Neural progenitor cell (in vitro differentiated cells): ENCODE measurements at places on chromosomes 6 and 20.

GRCh38 chr6:132341646-132342045 is 59.6 kb downstream of the MOXD1 start:
- DNase-seq: no peak

DNA sequence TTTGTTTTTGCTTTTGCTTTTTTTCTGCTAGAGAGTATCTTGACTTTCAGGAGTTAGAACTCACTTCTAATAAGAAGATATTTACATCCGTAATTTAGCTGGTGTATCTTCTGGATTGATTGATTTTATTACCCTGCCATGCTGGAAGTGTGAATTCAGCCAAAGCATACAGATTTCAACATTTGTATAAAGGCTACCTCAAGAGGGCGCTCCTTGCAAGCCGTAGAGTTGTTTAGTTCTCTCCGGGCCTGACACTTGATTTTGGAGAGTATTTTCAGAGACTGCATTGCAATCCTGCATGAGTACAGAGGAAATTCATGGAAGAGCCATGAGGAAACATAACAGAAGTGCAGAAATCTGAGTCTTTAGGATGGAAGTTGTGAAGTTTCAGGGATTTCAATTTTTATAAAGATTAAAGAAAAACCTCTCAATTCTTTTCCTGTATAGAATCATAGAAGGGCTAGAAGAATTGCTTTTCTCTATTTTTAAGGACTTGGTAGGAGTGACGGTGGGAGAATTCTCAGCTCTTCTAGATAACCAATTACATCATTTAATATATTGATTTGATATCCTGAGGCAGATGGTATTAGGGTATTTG is 66.7 kb upstream of the TIAM2 start:
- peak; percentile 87 for DNase-seq

DNA sequence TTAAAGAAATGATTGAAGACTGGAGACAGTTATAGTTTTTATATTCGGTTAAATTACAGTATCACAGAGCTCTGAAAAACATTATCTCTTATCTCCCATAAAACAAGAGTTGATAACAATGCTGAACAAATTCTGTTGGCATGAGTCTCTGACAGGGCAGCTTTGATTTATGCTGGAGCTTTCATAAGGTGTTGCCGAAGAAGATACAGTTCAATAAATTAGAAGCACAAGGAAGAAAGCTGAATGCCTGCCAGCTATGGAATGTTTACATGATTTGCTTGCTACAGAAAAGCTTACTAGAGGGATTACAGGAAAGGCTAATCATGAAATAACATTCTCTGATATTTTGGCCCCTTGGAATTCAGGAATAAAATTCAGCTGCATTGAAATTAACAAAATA is 431.9 kb upstream of the GJE1 start:
- no peak for DNase-seq

DNA sequence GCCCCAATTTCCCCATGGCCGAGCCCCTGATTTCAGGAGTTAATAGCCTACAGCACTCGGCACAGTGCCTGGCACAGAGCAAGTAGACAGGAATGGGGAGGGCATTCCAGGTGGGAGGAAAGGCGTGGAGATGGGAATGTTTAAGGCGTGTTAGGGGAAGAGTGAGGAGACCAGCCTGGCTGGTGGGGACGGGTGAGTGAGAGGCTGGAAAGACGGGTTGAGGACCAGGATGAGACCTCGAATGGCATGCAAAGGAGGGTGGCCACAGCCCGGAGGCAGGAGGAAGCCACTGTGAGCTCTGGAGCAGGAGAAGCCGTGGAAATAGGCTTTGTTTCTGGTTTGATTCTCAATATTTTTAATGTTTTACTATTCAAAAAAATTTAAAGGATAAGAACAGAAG is 49.5 kb downstream of the CEBPB start:
- no peak for DNase-seq

DNA sequence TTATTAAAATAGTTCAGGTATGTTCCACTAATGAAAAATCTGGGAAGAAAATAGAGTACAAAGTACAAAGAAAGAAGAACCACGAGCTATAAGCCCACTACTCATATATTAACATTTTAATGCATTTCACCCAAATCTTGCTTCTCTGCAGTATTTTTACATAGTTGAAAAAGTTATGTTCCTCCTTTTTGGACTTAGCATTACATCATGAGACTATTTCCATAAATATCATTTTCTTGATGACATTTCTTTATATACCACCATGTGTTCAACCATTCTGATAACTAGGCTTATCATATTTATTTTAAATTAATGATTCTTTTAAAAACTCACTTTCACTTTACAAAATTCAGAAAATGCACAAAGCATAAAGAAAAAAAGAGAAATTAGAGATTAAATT is 3.0 kb downstream of the IPCEF1 start:
- DNase-seq: no peak

- DNase-seq: no peak
Measured at GRCh38 chr6:10962673-10963072, 75.8 kb downstream of the SYCP2L start.

- DNase-seq: no peak
Measured at GRCh38 chr6:72832271-72832670, 210.4 kb downstream of the KCNQ5 start.

DNA sequence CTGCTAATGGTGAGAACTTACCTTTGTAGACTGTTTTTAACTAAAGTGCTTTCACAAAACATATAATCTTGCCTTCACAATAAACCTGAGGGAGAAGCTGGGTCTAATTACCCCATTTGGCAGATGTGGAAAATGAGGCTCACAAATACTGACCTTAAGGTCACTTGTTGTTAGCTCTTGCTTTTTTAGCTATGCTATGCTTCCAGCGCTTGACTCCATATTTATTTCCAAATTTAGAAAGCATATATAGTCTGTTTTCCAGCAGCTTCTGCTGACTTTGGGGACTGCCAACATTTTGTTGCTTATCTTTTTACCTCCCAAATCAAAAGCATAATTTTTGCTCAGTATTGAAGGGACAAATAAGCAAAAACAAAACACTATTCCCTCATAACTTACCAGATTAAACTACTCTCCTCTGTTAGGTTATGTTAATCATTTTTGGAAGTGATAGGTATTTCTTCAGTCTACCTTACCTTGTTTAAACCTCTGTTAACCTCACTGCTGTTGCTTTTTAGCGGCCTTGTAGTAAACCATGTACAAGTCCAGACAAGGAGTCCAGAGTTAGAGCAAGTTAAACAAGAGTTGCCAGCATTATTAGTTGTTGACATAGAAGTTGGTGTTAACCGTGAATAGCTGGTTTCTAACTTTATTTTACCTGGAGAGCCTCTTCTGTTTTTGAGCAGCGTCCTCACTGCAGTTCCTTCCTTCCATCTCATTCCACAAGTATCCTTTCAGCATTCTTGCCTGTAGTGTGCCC is 4.9 kb upstream of the BTBD3 start:
- DNase-seq: no peak

DNA sequence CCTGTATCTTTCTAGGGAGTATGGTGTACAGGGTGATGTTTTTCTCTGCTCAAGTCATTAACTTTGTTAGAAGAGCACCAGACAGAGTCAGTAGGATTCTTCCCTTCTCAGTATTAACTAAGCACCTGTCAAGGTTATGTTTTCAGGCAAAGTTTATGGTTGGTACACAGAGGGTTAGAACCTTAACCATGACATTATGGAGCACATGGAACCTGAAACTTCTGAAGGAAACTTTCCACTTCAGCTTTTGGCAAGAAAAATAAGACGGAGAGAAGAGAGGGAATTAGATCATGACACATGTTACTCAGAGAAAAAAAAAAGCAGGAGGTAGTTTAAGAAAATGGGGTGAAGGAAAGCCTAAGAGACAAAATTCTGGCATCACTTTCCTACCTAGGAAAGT is 112.9 kb upstream of the PDE7B start:
- no peak for DNase-seq

GRCh38 chr6:154868143-154868594 is 126.9 kb upstream of the TIAM2 start:
- peak; percentile 78 for DNase-seq

- no peak for DNase-seq
Measured at GRCh38 chr6:6972456-6972855, 135.3 kb upstream of the RREB1 start.

GRCh38 chr6:163166507-163166906 is 248.0 kb upstream of the QKI start:
- no peak for DNase-seq

GRCh38 chr6:21731411-21732031 is 138.0 kb downstream of the SOX4 start:
- no peak for DNase-seq

DNA sequence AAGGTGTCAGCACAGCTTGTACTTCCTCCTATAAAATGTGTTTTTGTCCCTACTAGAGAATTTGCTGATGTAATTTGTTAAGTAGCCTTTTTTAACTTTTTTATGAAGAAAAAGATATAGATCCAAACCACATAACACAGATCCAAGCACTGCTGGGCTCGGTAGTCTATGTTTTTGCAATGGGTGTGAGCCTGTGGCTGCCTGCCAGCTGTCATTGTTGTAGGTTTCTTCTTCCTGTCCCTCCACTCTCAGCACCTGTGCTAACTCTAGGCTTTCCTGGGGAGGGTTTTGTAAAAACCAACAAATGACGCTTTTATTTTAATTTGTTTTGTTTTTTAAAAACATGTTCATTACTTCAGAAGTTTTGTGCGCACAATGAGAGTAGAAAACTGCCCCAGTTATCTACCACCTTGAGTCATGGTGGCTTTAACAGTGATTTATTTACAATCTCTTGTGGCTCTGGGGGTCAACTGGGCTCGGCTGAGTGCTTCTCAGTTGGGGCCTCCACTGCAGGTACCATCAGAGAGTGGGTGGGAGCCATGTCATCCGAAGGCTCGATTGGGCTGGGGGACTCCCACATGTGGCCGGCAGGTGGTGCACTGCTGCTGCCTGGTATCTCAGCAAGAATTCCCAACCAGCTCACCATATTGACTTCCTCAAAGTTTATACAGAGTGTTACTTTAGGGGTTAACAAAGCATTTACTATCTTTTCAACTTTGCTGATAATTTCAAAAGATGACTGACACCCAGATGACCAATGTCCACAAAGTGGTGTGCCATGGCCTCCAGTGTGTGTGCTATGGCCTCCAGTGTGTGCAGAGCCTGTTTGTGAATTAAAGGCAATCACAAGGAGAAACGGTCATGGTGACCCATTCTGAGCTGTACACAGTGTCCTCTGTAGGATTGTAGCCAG is 3.0 kb upstream of the CCR6 start:
- DNase-seq: no peak

- DNase-seq: no peak
Measured at GRCh38 chr20:14412065-14412681, 74.8 kb upstream of the FLRT3 start.

- DNase-seq: no peak
Measured at GRCh38 chr6:95529762-95530161, 47.6 kb upstream of the MANEA start.

DNA sequence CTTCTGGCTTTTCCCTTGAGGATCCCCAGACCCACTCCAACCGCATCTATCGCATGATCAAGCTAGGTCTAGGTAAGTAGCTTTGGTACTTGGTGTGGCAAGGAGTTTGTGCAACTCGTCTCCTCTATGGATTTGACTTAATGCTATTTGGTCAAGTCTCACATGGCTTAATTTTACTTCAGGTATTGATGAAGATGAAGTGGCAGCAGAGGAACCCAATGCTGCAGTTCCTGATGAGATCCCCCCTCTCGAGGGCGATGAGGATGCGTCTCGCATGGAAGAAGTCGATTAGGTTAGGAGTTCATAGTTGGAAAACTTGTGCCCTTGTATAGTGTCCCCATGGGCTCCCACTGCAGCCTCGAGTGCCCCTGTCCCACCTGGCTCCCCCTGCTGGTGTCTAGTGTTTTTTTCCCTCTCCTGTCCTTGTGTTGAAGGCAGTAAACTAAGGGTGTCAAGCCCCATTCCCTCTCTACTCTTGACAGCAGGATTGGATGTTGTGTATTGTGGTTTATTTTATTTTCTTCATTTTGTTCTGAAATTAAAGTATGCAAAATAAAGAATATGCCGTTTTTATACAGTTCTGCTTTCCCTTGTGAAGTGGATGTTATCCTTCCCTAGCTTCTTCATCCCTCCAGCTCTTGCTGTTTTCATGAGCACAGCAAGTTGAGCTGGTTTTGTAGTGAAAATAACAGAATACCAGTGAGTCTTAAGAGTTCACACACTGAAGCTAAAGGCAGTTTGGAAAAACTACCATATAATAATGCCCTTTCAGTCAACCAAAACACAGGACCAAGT is 3.8 kb downstream of the SLC35B2 start:
- peak; percentile 67 for DNase-seq

DNA sequence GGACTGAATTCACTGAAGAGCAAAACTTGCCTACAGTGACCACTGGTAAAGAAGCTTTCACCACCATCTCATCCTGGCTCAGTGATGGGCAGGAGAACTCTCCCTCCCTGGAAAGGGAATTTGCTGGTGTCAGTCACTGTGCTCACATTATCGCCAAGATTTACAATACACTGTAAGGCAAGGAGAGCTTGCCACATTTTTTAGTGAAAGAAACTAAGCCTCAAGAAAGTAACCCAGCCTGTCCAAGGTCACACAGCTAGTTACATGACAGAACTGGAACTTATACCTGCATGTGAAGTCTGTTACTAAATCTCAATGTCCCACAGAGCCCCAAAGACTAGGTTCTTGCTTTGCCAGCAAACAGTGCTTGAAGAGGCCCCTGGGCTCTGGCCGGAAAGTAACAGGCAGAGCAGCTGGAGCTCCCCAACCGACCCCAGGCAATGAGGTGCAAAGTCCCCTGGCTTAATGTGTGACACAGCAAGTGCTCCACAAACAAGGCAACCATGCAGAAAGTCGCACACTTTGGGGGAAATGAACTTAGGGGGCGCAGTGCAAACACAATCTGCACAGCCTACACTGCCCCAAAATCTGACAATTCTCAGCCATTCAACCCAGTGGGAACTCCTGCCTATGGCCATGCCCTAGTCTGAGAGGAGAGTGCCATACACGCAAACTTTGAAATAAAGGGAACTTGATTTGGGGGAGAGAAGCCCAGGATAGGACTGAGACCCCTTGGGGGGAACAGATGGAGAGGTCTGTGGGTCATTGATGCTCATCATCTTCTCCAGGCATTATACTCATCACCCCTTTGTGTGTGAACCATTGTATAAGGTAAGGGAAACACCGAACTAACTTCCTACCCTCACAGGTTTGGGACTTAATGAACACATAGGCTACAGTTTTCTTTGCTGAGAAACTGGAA is 1.9 kb downstream of the BCL2L1 start:
- DNase-seq: no peak
